Activated T-helper 9 cell treated with anti-CD3 and anti-CD28 coated beads, Interleukin-2, amount 50 U/mL, for 16 hours (primary cell): ENCODE measurements at places on chromosomes 4 and X.
A peak's percentile ranks its signal among the peaks of the same experiment; 100 is the strongest.

GRCh38 chrX:153947009-153947769, 2.7 kb upstream of the RENBP start:
- peak; percentile 66 for DNase-seq

DNA sequence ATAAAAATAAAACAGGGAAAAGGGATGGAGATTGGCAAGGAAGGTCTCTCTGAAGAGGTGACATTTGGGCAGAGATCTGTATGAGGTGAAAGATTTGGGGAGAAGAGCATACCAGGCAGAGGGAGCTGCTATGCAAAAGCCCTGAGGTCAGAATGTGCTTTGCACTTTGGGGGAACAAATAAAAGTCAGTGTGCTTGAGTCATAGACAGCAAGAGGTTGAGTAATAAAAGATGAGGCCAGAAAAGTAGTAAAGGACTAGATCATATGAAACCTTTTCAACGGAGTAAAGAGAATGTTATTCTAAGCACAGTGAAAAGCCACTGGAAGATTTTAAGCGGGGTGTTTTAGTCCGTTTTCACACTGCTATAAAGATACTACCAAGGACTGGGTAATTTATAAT, 76.5 kb upstream of the TEX13A start:
- no peak for DNase-seq

- no peak for DNase-seq
Observed at GRCh38 chr4:111748157-111748556, 397.1 kb upstream of the FAM241A start.

DNA sequence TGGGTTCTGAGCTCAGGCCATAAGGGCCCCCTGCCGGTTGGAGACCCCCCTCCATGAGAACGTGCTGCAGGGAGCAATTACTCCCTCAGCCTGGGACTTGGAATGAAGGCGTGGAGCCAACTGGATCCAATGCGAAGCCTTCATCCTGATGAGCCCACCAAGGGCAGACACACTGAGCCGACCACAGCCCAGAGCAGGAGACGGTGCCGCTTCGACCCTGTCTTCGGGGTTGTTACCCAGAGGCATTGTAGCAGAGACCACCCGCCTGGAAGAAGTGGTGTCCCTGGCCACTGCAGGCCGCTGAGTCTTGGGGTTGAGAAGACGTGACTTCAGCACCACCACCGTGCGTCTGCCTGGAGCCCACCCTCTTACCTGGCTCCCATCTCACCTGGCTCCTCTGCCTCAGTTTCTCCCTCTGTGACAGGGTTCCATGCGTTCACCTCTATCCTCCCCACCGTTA, 7.0 kb upstream of the NKX1-1 start:
- DNase-seq, result no peak

DNA sequence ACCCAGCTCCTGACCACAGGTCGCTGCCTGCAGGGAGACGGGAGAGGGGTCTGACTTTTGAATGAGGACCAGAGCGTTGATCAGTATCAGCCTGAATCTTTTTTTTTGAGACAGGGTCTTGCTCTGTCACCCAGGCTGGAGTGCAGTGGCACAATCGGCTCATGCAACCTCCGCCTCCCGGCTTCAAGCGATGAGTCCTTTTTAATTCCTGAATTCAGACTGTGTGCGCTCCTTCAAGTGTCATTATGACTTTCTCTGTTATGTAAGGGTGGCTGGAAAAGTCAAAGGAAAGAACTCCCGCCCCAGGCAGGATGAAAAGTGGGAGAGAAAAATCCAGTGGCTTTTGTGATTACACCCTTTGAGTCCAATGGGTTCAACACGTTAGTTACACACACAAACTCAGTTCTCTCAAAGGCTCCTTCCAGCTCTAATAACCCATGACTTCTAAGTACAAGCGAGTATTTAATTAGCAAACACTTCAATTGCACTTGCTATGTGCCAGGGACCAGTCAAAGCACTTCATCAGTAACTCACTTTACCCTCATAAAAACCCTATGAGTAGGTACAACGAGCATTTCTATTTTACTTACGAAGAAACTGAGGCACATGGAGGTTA, 44.4 kb downstream of the PDHA1 start:
- DNase-seq, result no peak

DNA sequence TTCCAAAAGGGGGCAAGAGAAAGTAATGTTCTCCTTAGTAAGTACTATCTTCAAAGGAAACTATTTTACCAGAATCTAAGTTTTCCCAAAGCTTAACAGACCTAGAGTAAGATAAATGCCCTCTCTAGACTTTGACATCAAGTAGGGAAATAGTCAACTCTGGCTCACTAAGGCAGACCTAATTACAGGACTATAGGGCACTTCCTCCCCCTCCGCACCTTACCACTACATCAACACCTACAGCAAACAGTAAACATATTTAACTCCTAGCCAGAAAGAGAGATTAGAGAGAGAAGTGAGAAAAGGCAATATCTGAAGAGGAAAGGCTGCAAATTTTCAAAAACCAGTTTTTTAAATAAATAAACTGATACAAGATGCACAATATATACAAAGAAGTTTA, 60.4 kb downstream of the CNOT6L start:
- DNase-seq, result no peak

GRCh38 chr4:15765391-15765790, 12.7 kb upstream of the CD38 start:
- DNase-seq, result no peak

DNA sequence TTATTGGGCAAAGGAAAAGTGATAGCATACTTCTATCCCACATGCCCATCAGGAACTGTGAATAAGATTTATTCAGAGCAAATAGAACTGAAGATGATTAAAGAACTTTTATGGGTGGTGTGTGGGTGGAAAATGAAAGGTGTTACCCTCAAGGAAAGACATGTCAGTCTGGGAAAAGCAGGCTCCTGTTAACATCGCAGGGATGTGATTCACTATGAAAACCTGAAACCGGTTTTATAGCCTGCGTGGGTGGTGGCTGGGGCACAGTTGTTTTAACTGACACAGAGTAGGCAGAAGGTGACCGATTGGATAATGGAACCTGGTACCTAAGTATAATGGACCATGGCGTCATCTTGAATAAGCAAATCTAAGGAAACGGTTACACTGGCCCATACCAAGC, 61.3 kb upstream of the CASK start:
- DNase-seq, result no peak

DNA sequence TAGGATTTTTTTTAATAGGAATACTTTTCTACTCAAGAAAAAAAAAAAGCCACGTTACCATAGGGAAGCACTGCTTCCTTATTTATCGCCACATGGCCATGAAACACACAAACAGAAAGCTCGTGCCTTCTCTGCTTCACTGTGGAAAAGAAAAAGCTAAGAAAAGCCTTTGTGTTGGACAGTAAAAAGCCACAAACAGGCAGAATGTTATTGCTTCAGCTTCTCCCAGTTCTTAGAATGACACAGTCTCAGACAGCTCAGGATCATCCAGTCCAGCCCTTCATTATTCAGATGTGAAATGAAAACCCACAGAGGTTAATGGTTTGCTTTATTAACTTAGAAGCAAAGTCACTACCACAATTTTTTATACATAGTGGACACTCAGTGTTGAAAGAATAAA, 181.6 kb upstream of the NOCT start:
- no peak for DNase-seq

DNA sequence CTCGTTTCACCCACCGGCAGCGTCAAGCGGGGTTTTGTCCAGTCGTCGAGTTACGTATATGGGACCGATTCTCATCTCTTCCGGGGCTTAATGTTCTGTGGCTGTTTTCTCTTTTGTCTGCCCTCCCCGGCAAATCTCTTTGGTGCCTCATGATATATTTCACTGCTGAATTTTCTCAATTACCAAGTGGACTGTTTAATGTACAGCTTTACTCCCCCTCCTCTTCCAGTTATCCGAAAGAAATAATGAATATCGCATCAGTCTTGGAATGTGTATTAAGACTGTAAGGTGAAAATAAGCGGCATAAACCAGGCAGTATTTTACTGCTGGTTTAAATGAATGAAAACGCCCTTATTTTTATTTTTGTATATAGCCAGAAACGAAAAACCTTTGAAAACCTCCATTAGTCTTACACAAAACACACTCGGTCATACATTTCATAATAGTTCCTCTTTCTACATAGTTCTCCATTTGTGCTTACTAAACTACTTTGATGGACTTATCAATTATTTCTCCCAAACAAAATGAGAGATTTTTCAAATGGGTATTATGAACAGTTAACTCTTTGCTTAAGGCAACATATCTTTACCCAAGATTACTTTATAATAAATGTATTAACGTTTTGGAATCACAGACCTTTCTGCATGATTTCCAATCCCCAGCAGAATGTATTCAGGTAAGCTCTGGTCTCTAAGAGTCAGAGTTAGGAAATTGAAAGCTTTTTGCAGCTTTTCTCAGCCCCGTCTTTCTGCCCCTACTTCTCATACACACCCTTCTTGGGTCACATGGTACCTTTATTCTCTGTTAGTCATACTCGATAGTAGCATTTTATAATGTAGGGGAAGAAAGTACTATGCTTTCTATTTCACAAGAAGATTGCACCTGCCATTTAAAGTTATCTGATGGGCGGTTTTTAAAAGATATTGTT, 979 bp downstream of the RP2 start:
- peak; percentile 3 for DNase-seq

DNA sequence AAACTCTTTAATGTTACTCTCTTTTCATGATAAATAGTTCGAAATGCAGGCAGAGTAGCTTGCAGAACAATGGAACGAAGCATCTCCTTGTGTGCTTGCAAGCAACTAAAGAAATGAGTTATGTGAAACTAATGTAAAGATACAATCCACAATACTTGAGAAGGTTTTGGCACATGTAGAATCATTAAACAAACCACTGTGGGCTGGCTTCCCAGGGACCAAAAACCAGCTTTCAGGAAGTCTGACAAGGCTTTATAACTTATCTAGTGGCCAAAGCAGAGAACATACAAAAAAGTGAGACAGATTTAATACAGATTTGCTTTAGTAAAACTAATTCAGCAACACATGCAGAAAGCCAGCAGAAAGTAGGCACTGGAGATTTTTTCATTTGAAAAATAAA, 1673.8 kb upstream of the AGA start:
- DNase-seq, result no peak

DNA sequence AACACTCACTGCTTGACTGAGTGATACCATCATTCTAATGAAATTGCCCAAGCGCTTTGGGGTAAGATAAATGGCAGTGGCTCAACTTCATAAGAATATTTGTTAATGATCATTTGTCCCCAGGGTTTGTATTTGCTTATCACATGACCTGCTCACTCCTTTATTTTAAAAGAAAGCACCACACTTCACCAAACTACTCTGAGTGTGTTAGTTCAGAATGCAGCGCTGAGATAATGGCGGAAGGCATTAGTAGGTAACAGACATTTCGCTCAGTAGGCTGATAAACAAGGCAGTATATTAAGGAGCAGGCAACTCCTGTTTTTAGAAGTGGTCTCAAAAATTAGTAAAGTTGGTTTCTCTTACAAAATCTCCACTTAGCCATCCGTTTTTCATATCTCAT, 1.6 kb downstream of the SNX25 start:
- no peak for DNase-seq

DNA sequence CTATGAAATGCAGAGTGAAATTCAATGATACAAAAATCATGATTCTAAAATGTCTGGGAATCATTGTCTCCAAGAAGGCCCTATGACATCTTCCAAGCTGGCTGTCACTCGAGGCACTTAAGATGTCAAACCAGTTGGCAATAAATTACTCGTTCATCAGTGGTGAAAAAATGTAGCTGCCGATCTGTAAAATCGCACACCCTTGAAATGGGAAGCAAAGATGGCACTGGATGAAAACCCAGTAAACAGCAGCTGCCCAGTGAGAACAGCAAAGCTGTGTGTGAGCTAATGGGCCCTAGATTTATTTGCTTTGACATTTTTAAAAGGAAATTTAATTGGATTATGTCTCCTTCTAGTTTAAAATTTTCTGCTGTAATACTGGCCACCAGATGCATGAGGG, 181.9 kb upstream of the NDP start:
- DNase-seq, result no peak

DNA sequence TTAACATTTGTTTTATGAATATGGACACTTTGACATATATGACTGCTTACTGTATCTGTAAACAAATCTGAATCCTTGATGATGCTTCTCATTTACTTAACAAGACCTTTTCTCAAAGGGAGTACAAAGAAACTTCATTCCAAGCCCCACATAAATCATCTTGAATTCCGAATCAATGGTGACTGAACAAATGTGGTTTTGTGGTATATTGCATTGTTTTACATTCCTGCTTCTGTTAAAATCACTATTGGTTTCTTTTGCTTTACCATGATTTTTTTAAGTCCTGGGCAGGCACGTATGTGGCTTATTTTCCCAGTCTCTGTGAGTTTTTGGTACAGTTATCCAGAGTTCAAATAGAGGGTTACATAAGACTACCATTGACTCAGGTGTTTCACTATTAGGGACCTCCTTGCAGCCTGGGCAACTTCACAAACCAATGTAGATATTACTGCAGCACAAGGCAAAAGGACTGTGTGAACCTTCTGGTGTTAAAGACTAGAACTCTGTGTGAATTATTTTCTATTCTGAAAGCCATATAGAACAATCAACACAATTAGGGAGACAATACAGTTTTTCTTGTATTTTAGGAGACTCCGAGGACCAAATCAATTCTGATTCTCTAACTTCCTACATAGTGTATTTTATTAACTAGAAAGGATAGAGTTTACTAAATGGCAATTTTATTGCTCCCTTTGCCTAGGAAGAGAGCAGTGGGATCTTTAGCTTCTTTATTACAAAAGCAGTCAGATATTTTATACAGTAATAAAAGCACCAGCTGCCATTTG, 196.4 kb downstream of the GALNTL6 start:
- no peak for DNase-seq

DNA sequence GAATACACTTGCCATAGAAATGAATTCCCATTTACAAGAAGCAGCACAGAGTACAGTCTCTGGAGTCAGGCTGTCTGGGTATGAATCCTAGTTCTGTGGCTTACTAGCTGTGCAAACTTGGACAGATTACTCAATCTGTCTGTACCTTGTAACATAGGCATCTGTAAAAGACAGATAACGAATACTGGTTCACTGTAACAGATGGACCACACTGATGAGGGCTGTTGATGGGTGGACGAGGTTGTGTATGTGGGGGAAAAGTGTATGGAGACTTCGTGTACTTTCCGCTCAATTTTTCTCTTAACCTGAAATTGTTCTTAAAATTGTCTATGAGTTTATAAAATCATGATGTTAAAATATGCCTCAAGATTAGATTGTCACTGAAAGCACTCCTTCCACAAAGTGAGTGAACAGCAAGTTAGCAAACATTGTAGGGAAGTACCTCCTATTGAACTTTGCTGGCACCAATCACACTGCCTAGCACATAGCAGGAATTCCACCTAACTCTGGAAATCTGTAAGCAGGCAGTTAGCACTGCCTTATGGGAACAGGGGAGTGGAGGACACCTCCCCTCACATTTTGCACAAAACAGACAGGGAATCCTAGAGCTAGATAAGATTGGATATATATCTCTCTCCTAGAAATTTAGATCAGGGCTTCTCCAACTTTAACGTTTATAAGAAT, 6.5 kb upstream of the EXOSC9 start:
- DNase-seq, result no peak

DNA sequence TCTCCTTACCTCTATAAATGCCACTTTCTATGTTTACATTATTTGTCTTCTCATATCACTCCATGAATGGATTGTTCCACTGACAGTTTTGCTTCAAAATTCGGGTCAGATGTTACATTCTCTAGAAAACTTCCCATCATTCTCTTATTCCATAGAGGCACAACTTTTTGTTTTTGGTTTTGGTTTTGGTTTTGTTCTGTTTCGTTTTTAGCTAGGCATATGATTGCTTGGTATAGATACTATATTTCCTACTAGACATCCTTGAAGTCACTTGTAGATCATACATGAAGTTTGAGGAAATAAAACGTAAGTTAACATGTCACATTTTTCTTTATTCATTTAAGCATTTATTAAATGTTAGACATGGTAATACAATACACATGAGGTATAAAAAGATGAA, 961.0 kb downstream of the PCDH18 start:
- DNase-seq, result no peak
